ENCODE measurements at places on chromosomes 13 and 19. TPM values are rescaled to one million over a fixed set of nuclear protein-coding genes. Genes with fewer than 3 reads are reported as not detected.

Gene KLK14
- 0.52 TPM for total RNA-seq

DNA sequence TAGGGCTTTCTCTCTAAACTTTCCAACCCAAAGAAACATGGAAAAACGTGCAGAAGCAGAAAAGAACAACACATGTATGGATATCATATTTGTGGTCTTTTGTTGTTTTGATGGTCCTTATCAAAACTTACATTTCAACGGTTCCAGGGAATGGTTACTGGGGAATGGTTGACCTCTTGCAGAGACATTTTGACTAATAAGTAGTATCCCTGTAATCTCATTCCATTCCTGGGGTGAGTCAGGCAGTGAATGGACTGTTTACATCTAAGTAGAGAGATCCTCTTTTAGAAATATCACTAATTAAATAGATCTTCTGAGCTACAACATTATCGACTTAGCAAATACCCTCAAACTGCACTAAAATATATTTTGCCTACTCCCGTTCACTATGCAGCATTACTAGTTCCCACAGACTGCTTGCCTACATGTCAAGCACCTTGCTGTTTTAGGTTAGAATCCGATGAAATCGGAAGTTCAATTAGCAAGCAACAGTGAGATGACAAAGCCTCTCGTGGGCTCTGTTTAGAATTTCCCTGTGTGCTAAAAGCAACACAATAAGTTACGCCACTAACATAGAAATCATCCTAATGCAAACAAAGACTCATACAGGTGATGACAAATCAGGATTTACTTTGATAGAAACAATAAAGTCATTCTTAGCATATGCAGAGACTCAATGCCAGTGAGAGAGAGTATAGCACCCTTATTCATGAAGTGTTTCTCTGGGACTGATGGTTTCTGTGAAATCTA, 797.7 kb upstream of the ARGLU1 start:
- DNase-seq, result no peak

DNA sequence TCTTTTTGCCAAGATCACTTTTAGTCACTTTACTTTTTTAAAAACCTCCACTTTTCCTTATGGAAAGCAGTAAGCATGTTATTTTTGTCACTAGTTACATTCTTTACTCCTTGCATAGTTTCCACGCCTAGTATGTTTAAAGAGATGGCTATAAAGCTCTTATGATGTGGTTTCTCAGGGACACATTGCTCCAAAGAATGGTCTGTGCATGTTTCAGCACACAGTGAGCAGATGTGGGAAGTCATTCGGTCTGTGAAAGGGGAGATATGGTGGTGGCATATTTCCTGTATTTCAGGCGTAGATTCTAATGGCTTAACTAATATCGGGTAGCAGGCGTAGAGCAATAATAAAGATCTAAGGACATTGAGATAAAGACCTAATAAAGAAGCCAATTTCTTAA, 180.7 kb downstream of the SLITRK6 start:
- DNase-seq, result no peak

GRCh38 chr13:78161266-78161665, 242.6 kb upstream of the EDNRB start:
- no peak for DNase-seq

Gene ADAT3
- 24.7 TPM for total RNA-seq

Gene TMC4
- total RNA-seq, result 80.9 TPM

- peak; percentile 49 for DNase-seq
Observed at GRCh38 chr19:10861103-10861651, 10.2 kb upstream of the CARM1 start.

Gene RGCC
- total RNA-seq, result 5.6 TPM

GRCh38 chr19:2468596-2468995, 7.3 kb upstream of the GADD45B start:
- DNase-seq, result no peak
